ENCODE measurements at places on chromosomes 3 and 15. TPM values are rescaled to one million over a fixed set of nuclear protein-coding genes. Genes with fewer than 3 reads are reported as not detected.

Gene PATL2
- total RNA-seq, result 2.9 TPM

Gene CXCR6
- total RNA-seq, result 0.49 TPM

Gene WDR93
- total RNA-seq, result not detected

Gene STRA6
- total RNA-seq, result 0.76 TPM

Gene GOLGA8M
- total RNA-seq, result 16.0 TPM

Data from sciatic nerve (tissue), 2 donors.